ENCODE measurements at places on chromosomes 12 and 14.

GRCh38 chr14:34642595-34642994 lies 12.6 kb upstream of the SNX6 start:
- no peak for DNase-seq

DNA sequence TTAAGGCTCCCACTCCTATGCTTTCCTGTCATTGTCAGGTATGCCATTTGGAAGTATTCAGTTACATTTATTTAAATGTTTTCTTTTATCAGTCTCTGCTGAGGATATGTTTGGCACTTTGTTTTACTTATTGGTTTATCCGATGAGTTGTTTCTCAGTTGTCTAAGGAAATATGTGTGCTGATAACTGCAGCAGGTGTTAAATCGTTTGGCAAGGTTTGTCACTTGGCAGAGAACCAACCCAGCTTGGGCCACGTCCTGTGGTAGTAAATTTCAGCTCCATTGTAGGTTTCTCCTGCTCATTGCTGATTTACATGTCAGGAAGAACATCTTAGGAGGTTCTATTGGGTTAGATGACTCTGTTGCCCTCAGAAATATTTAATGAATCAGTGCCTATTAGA lies 22.0 kb upstream of the MGST1 start:
- no peak for DNase-seq

GRCh38 chr12:92042791-92043531 lies 102.7 kb downstream of the BTG1 start:
- no peak for DNase-seq

GRCh38 chr14:52801014-52801712 lies 9.8 kb upstream of the GNPNAT1 start:
- no peak for DNase-seq

- DNase-seq = no peak
Observed at GRCh38 chr12:104072099-104072498, 7.8 kb downstream of the HCFC2 start.

DNA sequence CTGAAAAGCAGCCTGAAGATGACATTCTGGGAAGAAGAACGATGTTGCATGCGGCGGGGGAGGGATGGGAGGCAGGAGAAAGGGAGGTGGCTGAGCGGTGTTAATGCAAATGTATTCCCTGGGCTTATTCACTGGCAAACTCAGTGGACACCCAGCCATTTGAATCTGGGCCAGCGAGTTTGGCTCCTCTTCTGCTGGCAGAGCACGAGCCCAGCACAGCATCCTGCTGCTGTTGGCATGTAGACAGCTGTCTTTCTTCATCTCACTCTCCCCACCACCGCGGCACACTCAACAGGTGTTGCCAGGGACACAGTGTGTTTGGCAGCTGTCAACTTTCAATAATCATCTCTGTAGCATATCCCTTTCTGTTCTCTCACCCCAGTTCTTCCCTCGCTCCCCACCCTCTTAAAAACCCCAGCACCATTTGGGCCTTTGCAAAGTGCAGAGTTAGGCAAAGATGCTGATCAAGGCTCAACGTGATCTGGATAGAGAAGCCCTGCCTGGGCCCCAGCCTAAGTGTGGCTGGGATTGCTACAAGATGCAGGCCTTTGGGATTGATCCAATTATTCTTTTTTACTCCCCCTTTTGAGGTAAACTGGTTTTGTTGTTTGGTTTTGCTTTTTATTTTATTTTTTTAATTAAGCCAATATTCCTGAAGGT lies 131.9 kb downstream of the EXOC5 start:
- DNase-seq = no peak

GRCh38 chr12:40469736-40470135 lies 222.5 kb upstream of the CNTN1 start:
- DNase-seq = no peak

- DNase-seq = no peak
Observed at GRCh38 chr12:72738811-72739210, 466.6 kb downstream of the TRHDE start.

DNA sequence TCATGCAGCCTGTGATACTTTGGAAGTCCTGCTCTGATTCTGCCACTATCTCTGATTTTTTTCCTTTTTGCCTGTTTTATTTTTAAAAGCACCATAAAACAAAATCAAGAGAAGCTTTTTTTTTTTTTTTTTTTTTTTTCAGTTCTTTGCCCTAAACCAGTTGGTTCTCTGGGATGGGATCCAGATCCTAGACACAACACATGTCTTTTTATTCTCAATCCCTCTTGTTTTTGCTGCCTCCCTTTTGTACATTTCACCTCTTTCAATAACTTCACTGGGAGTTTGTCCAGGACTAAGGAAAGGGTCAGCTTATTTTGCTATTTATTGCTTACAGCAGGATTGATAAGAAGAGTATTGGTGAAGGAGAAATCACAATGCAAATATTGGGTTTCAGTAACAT lies 139.4 kb downstream of the GRIP1 start:
- no peak for DNase-seq

DNA sequence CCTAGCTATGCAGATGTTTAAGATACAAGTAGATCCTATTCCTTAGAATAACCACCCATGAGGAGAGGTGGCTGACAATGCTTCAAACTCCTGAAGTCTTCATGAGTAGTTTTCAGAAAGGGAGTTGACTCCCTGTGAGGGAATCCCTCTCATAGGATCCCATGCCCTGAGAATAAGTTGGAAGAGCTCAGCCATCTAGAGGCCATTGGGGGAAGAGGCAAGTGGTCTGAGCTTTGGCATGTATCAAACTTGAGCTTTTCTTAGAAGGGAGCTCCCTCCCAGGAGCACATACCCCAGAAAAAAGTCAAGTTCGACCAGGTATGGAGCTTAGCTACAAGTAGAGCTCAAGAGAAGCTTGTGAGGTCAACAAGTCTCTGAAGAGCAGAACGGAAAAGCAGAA lies 165.7 kb upstream of the RBM19 start:
- DNase-seq = no peak

DNA sequence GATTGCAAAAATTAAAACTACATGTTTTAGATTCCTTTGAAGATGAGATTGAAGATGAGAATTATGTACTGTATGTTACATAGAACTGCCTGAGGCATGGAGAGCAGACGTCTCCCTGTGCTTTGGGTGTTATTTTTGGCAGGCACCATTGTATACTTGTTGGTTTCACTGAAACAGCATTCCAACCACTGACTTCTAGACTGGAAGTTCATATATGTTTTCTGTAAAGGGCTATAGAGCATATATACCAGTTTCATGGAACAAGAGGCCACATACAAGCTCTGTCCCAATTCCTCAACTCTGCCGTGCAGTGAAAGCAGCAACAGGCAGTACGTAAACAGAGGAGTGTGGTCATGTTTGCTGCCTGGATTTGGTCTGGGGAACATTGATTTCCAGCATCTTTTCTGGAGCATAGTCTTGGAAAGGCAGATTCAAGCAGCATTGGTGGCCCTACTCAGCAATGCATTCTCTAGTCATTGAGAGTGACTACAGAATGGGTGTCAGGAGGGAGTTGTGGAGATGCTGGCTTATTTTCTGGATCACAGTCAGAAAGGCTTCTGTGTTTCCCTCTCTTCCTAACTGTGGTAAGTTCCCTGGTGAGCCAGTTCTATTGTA lies 57.6 kb upstream of the CNTN1 start:
- no peak for DNase-seq

DNA sequence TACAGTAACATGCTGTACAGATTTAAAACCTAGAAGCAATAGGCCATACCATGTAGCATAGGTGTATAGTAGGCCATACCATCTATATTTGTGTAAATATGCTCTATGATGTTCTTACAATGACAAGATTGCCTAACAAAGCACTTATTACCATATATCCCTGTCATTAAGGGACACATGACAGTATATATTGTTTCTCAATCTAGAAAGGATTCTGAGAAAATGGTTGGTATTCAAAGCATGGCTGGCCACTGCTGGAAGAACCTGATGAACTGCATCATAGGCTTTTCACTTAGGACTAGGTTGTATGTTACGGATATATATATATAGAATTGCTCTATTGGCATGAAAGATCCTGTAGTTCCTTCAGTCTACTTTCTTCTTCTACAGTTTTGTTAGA lies 125.2 kb upstream of the SLC38A2 start:
- no peak for DNase-seq

GRCh38 chr14:54653712-54654469 lies 87.0 kb downstream of the SAMD4A start:
- DNase-seq = no peak

- DNase-seq = no peak
Observed at GRCh38 chr12:124436366-124436765, 131.0 kb downstream of the NCOR2 start.

GRCh38 chr14:64755781-64756221 lies 51.6 kb downstream of the PLEKHG3 start:
- DNase-seq = peak; percentile 70

DNA sequence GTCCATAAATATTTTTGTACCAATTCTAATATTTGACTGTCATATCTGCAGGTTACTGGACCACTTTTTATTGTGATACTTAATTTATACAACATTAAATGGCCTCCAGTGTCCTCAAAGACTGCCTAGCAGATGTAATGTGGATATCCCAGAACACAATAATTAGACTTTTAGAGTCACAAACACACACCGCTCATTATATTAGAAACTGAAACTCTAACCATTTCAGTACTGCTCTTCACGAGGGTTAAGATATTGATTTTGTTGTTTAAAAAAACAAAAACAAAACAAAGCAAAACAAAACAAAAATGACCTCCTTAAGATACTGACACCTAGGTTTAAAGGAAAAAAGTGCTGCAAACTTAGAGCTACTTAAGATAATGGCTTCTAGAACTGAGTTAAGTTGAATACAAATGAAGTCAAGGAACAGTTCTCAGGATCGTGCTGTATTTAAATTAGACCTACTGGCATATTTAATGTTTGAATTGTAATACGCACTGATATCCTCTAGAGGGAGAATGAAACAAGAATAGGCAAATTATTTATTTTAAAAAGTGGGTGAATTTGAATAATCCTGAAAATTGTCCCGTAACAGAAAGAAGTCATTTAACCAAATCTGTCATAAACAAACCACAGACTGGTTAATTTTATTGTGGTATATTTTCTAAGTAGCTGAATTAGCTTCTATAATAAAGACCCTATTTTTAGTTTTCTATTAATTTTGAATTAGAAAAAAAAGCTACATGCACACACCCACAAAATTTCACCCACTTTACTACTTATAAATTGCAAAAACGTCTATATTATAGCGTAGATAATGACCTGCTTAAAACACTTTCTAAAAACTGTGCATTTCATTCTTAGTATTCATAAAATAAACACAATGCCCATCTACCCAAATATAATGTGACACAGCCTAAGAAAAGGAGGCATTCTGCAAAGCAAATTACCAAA lies 395.2 kb upstream of the DCN start:
- no peak for DNase-seq

DNA sequence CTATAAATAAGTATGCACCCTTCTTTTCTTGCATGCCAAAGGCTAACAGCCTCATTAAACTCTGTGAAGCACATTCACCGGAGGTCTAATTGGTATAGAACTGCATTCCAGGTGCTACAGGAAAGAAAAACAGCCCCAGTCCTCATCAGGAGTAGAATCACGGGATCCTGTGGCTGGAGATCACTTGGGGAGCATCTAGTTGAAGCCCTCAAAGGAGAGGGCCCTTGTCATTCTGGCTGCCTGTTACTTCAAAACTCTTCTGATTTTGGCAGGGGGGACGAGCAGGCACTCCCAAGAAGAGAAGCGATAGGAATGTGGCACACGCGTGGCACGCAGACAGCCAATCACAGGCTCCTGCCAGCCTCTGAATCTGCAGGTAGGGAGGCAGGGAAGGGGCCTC lies 154.4 kb downstream of the TTC7B start:
- DNase-seq = no peak

DNA sequence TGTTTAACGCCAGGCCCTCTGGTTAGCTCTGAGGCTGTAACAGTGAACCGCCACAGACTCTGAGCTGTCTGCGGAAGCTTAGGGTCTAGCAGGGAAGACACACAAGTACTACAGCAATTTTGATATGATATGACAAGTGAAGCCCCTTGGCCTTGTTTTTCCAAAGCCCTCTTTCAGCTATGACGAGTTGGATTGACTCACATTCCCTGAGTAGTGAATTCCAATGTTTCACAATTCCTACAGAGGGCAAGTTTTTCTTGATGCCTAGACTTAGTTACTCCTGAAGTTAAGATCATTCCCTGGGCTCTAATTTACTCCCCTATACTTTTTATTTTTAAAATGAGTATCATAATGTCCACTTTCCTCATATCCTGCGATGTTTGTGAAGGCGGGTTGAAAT lies 53.3 kb upstream of the CISTR start:
- no peak for DNase-seq

GRCh38 chr14:24678801-24679247 lies 44.8 kb upstream of the GZMB start:
- peak; percentile 70 for DNase-seq

DNA sequence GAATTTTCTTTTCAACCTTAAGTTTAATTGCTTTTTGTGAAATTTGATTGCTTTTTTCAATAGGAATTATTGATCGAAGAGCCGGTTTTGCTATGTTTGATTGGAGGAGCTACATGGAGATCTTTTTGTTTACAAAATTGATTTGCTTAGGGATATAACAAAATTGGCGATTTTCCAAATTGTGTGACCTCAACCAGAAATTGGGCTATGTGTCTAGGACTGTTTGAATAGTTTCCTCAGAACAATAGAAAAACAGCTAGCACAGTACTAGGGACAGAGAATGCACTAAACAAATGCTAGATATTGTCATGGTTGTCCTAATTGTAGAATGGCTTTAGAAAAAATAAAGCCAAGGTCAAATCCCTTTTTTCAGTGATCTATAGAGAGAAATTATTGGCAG lies 2.4 kb downstream of the SLC17A8 start:
- no peak for DNase-seq

DNA sequence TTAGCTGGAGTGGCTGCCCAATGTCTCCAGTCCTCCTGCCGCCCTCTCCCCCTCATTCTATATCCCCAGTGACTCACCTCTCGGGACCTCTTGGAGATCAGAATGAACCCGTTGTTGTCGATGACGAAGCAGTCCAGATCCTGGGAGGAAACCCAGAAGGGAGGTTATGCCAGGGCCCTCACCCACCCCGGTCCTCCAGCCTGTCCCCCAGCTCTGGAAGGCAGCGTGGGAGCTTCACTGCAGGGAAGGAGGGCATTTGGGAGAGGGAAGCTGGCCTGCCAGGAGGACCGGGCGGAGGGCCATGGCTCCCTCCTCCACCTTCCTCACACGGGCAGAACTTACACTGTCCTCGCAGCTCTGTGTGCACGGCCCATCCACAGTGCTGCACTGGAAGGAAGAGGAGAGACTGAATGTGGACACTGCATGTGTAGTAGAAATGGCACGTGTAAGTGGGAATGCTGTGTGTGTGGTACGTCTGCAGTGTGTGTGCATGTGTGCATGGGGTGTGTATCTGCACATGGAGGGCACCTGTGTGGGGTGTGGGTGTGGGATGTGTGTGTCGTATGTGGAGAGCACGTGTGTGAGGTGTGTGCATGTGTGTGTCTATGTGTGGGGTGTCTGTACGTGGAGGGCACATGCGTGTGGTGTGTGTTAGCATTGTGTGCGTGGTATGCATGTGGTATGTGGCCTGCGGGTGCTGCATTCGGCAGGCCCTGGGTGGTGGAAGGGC lies 10.0 kb upstream of the LRTM2 start:
- no peak for DNase-seq

DNA sequence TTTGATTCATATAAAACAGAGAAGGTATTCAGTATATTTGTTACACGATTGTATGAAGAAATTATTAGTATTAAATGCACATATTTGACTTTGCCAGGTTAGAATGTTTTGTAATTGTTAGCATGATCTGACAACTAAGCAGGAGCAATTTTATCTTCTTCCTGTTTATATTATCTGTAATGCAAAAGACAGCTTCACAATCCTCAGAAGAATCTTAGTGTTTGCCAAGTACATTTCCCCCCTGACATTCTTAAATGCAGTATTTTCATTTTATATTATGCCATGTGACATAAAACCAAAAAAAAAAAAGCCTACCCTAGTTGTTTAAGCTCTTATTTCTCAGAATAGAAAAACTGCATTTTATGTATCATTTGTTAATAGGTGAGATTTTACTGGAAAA lies 469.4 kb downstream of the FOXG1 start:
- no peak for DNase-seq
